ENCODE measurements at places on chromosomes 1 and 21.
A peak's percentile ranks its signal among the peaks of the same experiment; 100 is the strongest.

- DNase-seq, result no peak
These were observed 19.7 kb upstream of the CHI3L1 start for GRCh38 chr1:203206129-203206687.

- no peak for DNase-seq
These were observed 36.7 kb downstream of the KCNQ4 start for GRCh38 chr1:40820251-40820797.

DNA sequence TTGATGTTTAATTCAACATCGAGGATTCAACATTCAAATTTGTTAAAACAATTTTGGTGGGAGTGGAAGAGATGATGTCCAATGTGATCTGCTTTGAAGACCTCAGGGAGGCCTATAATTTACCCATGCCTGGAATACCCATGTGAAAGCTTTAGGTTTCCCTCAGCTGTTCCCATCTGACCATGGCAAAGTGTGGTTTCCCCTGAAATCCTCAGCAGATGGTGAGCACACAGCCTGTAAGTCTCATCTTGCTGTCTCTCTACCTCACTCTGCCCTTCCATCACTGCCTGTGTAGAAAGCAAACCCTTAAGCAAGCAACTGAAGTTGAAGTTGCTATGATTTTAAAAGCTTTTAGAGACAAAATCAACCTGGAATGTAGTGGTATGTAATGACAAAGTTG, 80.1 kb upstream of the ATF3 start:
- no peak for DNase-seq

DNA sequence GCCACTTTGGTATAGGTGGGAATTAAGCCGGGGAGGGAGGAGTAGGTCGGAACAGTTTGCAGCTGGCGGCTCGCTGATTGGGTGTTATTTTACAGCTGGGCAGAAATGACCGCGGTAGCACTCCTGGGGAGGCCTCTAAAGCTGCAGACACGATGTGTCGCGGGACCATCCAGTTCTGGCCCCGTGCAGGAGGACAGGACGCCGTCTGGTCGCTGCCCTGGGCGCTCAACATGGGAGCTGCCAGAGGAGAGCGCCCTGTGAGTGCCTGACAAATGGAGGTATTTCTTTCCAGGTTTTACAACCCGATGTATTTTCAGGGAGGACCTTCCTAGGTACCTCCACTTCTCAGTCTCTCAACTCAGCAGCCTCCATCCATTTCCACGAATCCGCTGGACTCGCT, 46.2 kb downstream of the CDC7 start:
- DNase-seq, result peak; percentile 39

- no peak for DNase-seq
These were observed 15.7 kb downstream of the GPR3 start for GRCh38 chr1:27408151-27408550.

DNA sequence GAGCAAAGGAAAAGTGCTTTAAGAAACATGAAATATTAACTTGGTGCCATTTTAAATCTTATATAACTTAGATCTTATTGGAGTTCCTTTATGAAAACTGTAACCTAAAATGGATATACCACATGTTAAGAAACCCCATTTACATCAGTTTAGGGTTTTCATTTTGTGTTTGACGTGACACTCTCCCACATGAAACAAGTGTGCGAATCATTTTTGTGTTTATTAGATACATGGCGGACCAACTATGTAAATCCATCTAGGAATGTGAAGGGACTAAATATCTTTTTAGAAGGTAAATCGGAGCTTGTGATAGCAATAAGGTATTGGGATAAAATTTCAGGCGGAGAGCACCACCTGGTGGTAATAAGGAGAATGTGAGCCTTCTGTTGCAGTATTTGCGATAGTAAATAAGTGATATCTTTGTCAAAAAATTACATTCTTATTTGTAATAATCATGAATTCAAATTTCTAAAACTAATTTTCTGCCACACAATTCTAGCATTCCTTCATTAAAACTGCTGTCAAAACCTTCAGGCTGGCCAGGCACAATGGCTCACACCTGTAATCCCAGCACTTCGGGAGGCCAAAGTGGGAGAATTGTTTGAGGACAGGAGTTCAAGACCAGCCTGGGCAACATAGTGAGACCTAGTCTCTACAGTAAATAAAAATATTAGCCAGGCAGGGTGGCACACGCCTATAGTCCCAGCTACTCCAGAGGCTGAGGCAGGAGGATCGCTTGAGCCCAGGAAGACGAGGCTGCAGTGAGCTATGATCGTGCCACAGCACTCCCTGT, 31.3 kb downstream of the SMAP2 start:
- DNase-seq, result peak; percentile 13

- no peak for DNase-seq
These were observed 70.1 kb downstream of the KAZN start for GRCh38 chr1:14668538-14668937.

DNA sequence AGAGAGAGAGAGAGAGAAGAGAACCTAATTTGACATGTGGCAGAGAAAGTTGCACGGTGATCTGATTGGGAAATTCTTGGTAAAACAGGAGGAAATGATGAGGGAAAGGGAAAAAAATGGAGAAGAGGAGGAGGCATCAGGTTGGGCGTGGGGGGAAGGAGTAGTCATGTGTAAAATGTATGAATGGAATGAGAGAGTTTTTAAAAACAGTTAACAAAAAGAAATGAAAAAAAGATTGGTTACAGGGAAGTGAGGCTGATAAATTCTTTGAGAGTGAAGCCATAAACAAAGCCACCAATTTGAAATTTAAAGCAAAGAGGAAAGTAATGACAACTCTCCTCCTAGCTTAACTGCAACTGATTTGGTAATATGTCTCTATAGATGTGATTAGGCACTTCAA, 409.2 kb downstream of the USH2A start:
- no peak for DNase-seq

DNA sequence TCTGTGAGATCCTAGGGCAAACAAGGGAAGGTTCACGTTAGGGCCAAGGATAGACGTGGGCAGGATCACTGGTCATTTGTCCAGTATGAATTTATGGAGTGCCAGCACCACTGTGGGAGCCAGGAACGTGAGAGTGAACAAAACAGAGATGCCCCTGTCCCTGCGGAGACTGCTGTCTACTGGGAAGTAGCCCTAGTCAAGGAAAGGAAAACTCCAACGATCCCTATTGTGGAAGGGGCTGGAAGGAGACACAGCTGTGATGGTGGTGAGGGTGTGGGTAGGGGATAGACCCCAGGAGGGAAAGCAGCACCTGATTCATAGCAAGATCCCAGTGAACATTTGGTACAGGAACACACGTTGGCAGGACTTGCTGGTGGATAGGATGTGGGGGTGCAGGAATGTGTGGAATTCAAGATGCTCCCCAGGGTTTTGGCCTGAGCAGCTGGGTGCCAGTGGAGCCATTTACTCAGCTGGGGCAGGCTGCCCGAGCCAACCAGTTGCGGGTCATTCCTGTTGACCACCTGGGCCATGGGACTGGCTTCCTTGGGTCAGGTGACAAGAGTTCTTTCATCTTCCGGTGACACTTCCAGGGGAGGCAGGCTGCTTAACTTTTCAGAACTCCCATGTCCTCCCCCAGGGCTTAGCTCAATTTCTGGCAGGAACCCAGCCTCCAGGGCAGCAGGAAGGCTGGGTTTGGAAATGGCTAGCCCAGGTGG, 1.2 kb upstream of the ATP13A2 start:
- no peak for DNase-seq

- no peak for DNase-seq
These were observed 67.8 kb downstream of the FASLG start for GRCh38 chr1:172726740-172727139.

DNA sequence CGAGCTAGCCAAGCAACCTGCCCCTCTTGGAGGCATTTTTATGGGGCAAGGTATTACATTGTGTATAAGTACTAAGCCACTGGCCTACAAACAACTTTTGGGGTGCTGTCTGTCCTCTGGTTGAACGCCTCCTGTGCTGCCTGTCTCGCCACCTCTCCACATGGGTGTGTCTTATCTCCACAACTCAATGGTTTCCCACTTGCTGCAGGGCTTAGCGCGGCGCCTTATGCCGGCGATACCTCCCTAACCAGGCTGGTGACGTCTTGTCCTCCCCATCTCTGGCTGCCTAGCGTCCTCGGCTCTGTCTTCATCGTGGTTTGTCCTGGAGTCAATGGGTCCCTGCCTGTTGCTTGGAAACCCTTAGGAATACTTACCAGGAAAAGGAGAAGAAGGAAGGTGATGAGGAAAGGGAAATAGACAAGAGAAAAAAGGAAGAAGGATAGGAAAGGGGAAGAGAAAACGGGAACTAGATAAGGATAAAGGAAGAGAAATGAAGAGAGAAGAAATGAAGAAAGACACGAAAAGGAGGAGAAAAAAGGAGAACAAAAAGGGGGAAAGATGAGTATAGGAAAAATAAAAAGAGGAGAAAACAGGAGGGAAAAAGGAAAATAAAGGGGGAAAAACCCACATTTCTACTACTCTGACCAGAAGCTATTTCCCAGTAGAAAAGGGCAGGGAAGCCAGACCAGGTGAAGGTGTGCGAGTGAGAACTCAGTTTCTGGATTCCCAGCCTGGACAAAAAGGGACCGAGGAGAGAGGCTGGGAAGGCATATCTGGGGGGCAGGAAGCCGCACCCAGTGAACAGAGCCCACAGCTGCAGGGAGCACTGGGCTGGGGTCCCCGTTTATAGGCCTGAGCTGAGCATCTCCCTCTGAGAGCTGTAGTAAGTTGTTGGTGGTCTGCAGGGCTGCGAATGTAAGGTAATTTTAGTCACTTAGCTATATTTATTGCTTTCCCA, 86.2 kb downstream of the CLIC6 start:
- no peak for DNase-seq
